Dermis blood vessel endothelial cell (primary cell): ENCODE measurements at places on chromosomes 13 and 19. TPM values are rescaled to one million over a fixed set of nuclear protein-coding genes. Genes with fewer than 3 reads are reported as not detected.

ELANE gene
- total RNA-seq = not detected in 2 replicates

ZNF726 gene
- total RNA-seq = 6.1 and 7.8 TPM in 2 replicates

ZNF534 gene
- not detected in 2 replicates for total RNA-seq

PINLYP gene
- 0.68 and 3.7 TPM in 2 replicates for total RNA-seq

PPM1N gene
- 0.60 and 1.5 TPM in 2 replicates for total RNA-seq

IRGC gene
- total RNA-seq = not detected in 2 replicates

LRRC63 gene
- total RNA-seq = 0.09 TPM in 1 of 2 replicates, not detected in the other

GRCh38 chr19:55673465-55673864 lies 1.6 kb upstream of the EPN1 start:
- DNase-seq = no peak

DNA sequence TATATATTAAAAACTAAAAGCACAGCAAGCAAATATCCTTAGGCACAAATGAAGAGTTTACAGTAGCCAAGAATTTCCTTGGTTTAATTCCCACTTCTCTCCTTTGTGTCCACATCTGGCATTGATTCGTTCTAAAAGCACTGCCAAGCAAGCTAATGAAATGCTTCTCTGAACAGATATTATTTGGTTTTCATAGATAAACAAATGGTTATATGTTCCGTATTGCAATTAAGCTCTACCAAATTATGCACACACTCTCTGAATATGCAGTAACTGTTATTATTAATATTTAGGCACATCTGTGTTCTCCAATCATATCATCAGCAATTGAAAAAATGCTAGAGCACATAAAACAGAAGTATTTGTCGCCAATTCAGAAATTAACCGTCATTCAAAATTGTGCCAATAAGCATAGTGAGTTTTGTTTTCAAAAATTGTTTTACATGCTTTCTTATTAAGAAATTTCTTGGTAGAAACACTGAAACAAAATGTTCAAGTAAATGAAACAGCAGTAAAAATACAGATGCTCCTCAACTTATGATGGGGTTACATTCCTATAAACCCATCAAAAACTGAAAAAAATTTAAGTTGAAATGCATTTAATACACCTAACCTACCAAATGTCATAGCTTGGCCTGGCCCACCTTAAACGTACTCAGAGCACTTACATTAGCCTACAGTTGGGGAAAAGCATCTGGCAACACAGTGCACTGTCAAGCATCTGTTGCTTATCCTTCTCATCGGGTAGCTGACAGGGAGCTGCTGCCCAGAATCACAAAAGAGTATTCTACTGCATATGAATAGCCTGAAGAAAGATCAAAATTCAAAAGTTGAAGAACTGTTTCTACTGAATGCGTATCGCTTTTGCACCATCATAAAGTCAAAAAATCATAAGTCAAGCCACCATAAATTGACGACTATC lies 2134.7 kb downstream of the PCDH9 start:
- no peak for DNase-seq

GRCh38 chr13:74036373-74036772 lies 97.8 kb downstream of the KLF12 start:
- DNase-seq = no peak

- peak; percentile 56 for DNase-seq
These were observed 4.8 kb upstream of the SMG9 start for GRCh38 chr19:43759515-43759914.

GRCh38 chr13:39602614-39603366 lies at the start of gene LHFPL6:
TSS of gene LHFPL6 (minus strand) at chr13:39603193.
- peak; percentile 81 for DNase-seq

- DNase-seq = peak; percentile 92
These were observed 225.2 kb downstream of the FOXO1 start for GRCh38 chr13:40440990-40441820.

GRCh38 chr13:79581870-79582315 lies 100.9 kb downstream of the NDFIP2 start:
- no peak for DNase-seq

GRCh38 chr13:88601949-88602348 lies 930.8 kb downstream of the SLITRK5 start:
- DNase-seq = no peak

DNA sequence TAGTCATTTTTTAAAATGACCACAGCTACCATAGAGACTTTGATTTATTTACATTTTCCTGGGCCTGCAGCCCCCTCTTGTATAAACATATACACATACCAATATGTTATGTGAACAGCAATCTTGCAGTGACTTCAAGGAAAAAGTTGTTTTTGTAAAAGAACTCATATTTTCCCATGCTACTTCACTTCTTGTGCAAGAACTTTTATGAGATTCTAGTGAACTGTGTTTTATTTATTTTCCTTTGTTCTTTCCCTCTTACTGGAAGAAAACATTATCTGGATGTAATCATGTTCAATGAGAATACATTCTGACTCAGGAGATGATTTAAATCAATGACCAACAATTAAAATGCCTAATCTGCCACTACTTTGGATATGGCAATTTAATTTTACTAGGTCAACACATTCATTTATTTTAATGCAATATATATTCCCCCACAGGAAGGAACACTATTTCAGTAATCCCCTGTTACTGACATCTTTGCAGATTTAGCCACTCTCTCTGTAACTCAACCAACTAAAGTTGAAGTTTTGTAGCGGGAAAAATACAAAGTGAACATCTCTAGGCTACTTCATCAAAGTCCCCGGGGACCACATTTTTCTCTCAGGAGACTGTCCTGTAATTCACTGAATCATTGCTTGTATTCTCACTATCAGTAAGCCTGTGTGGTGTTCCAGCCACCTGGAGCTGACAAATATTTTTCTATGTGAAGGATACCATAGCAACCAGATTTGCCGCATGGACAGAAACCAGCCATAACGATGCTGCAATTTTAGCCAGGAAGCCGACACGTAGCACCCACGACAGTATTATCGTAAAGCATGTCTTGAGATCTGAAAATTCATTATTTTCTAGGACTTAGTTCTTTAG lies 90.5 kb downstream of the STARD13 start:
- DNase-seq = peak; percentile 96

- no peak for DNase-seq
These were observed 14.9 kb upstream of the GRTP1 start for GRCh38 chr13:113378825-113379224.

DNA sequence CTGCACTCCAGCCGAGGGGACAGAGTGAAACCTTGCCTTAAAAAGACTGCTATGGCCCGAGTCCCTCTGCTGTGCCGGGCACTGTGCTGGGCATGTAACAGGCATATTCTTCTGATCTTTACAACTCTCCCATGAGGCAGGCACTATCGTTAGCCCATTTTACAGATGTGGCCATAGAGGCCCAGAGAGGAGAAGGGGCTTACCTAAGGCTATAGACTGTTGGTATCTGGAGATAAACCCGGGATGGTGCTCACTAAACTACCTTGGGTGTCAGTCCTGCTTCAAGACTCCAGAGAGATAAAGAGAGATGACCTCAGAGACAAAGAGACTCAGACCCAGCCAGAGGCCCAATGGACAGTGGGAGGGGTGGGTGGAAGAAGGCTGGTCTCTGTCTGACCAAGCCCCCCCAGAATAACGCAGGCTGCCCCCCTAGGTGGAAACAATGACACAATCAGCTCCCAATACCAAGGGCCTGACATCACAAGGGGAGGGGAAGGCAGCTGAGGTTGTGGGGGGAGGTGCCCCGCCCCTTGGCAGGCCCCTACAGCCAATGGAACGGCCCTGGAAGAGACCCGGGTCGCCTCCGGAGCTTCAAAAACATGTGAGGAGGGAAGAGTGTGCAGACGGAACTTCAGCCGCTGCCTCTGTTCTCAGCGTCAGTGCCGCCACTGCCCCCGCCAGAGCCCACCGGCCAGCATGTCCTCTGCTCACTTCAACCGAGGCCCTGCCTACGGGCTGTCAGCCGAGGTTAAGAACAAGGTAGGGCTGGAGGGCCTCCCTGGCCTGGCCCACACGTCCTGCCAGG lies at the start of gene CNN1:
Gene CNN1, plus strand, starts transcription at position 620 of the 805 bp plus-strand sequence. Its CDS starts 77 bp downstream, at position 697.
- peak; percentile 17 for DNase-seq

DNA sequence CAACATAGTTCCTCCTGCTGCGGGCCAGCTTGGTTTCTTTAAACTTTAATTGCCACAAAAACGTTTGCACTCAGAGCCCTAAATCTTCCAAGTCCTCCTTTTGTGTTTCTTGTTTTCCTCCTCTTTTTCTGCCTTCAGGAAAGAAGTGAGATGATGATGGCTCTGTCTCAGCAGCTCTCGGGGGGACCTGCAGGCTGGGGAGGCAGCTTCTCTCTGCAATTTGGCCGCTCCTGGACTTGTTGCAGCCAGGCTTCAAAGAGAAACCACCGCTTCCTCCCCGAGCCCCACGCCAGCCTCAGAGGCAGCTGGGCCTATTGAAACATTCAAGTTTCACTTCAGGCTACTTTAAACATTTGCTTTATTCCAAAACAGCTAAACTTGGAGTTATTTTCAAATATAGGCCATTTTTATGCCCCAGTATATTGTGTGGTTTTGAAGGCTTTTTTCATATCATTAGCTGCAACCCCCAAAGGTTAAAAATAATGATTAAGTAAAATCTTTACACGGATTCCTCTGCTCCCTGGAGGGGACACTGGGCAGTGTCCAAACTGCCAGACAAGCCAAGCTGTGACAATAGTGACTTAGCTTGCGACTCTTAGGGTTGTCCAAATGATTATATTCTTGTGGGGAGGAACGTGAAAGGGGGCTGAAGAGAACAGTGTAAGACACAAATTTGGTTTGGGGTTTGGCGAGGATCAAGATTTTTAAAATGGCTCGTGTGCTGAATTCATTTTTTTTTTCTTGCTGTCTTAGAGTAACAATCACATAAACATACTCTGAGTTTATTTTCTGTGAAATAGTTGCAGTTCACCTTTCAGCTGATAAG lies 330.8 kb downstream of the DLEU7 start:
- DNase-seq = peak; percentile 52

DNA sequence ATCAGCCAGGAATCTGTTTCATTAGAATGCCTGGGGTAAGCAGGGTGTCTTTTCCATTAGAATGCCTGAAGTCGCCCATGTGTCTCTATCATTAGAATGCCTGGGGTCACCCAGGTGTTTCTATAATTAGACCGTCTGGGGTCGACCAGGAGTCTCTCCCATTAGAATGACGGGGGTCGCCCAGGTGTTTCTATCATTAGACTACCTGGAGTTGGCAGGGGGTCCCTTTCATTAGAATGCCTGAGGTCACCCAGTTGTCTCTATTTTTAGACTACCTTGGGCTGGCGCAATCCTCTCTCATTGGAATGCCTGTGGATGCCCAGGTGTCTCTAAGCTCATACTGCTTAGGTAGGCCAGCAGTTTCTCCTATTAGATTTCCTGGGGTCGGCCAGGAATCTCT lies 1447.6 kb downstream of the UQCRFS1 start:
- no peak for DNase-seq
